Right renal pelvis (tissue), 4 donors: ENCODE measurements at places on chromosomes 11 and 22. TPM values are rescaled to one million over a fixed set of nuclear protein-coding genes. Genes with fewer than 3 reads are reported as not detected.

DNA sequence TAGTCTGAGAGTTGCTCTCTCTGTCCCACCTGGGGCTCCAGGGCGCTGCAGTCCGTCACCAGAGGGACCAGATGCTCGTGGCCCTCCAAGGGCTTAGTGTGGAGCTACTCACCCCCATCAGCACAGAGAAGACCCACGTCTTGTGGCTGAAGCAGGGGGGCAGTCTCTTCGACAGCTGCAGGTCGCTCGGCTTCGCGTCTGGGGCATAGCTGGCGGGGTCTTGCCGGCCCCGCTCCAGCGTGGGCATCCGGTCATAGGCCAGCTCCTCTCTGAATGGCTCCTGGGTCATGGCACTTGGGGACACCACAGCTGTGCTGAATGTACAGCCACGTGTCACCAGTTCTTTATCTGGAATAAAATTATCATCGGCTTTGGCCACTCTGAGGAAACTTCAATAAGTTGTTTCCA, 608 bp downstream of the MLC1 start:
- no peak for DNase-seq

- DNase-seq = no peak
These were observed 65.1 kb upstream of the PITPNB start for GRCh38 chr22:27984001-27984695.

DNA sequence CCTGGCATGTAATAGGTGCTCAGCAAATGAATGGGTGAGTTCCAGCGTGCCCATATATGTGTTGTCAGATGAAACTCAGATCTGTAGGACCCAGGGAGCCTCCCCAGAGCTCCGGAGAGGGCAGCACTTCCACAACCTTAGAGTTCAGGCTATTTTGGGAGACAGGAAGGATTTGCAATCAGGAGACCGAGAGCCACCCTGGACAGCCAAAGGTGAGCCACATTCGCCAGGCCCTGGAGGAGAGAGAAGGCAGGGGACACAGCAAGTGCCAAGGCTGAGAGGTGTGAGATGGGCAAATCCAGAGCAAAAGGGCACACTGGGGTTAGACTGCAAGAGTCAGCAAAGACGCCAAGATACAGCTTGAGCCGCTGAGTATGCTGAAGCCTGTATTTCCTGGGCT, 66.4 kb downstream of the CD82 start:
- no peak for DNase-seq

The SEZ6L gene
- 0.45 TPM for polyA plus RNA-seq

The C11orf52 gene
- 11.0 TPM for polyA plus RNA-seq

The C11orf98 gene
- polyA plus RNA-seq = 54.5 TPM

The SLC35F2 gene
- polyA plus RNA-seq = 15.9 TPM

DNA sequence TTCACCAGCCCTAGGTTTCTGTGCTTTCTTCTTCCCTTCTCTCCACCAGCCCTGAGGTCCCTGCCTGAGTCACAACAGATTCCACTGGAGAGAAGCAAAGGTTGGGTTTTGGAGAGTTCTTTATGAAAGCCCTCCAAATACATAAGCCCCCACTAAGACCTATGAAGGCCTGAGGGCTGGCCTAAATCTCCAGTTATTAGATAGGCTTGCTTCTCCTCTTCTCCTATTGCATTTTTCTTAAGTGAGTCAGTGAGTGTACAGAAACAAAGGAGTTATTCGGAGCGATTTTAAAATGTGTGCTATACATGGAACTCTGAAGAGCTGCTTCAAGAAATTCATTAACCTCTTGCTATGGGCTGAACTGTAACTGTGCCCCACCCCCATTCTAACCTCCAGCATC, 1057.3 kb downstream of the OPCML start:
- no peak for DNase-seq

GRCh38 chr11:134272381-134273316, 3.5 kb upstream of the GLB1L3 start:
- DNase-seq = no peak

The FREY1 gene
- 0.55 TPM for polyA plus RNA-seq

- no peak for DNase-seq
These were observed 6.6 kb upstream of the TXNRD2 start for GRCh38 chr22:19948057-19948760.
